ENCODE measurements at places on chromosomes 5 and 9. TPM values are rescaled to one million over a fixed set of nuclear protein-coding genes. Genes with fewer than 3 reads are reported as not detected.

DNA sequence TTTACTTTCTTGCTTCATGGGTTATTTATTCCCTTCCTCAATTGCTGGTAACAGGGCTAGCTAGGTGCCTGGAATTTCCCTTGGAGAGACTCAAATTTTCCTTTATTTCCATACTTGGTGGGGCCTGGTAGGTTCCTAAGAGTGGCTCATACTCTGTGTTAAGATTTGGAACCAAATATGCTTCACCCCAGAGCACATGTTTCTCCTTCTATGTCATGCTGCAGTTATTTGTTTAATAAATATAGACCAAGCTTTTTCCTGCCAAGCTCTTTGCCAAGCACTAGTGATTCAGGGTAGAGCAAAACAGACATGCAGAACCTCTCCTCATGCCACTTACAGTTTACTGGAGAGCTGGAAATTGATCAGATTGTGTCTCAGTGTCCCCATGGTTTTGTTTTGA is 290.3 kb upstream of the SGCD start:
- H3K4me1 ChIP-seq, result no peaks in the 10 kb centered on the region
- H3K36me3 ChIP-seq, result no peaks in the 10 kb centered on the region
- H3K27ac ChIP-seq, result no peak overlapping the region

GRCh38 chr5:6175172-6175854 is 203.0 kb downstream of the MED10 start:
- H3K27me3 ChIP-seq, result no peaks in the 10 kb centered on the region
- H3K36me3 ChIP-seq, result no peaks in the 10 kb centered on the region
- H3K27ac ChIP-seq, result no peak overlapping the region
- no peak for DNase-seq
- H3K4me1 ChIP-seq, result no peaks in the 10 kb centered on the region
- H3K4me3 ChIP-seq, result no peak overlapping the region

GRCh38 chr9:120433701-120434100 is 146.3 kb downstream of the CDK5RAP2 start:
- DNase-seq, result no peak
- no peaks in the 10 kb centered on the region for H3K27me3 ChIP-seq
- no peak overlapping the region for H3K4me3 ChIP-seq
- peaks cover 11% of the 10 kb centered on the region for H3K36me3 ChIP-seq
- H3K27ac ChIP-seq, result no peak overlapping the region
- peaks cover 39% of the 10 kb centered on the region for H3K4me1 ChIP-seq

CARTPT gene
- not detected for total RNA-seq

GRCh38 chr5:108196276-108196675 is 185.6 kb downstream of the FBXL17 start:
- H3K36me3 ChIP-seq, result no peaks in the 10 kb centered on the region
- H3K27ac ChIP-seq, result no peak overlapping the region
- H3K4me1 ChIP-seq, result no peaks in the 10 kb centered on the region
- no peak overlapping the region for H3K4me3 ChIP-seq
- H3K27me3 ChIP-seq, result no peaks in the 10 kb centered on the region

- H3K4me3 ChIP-seq, result peak within 1 kb of the TSS; percentile 52
- DNase-seq, result no peak
- H3K27me3 ChIP-seq, result peaks cover 22% of the 10 kb centered on the region
- H3K27ac ChIP-seq, result no peak within 1 kb of the TSS
These were observed at the start of gene ADAMTS12 for GRCh38 chr5:33891788-33892619. Gene ADAMTS12, minus strand, starts transcription at chr5:33891990. Its CDS starts 134 bp downstream, at chr5:33891856.

DNA sequence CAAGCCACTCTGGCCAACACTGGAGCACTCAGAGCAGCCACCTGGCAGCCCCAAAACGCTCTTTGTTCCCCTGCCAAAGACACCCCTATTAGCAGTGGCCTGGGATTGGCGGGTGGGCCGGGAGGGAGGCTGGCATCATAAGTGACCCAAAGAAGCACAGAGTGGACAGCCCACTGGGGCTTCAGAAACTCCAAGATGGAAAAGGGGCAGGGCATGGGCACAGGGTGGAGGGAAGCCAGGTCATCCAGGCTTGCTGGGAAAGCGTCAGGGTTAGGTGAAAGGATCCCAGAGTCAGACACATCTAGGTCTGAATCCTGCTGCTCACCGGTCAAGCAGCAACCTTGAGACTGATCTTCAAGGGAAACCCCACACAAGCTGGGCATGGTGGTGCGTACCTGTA is 14.8 kb downstream of the EEIG1 start:
- H3K27ac ChIP-seq, result peak overlapping the region; percentile 84
- no peak for DNase-seq
- no peaks in the 10 kb centered on the region for H3K27me3 ChIP-seq
- H3K4me1 ChIP-seq, result peaks cover 85% of the 10 kb centered on the region
- H3K4me3 ChIP-seq, result peak overlapping the region; percentile 27

TNFSF15 gene
- 5.2 TPM for total RNA-seq

DNA sequence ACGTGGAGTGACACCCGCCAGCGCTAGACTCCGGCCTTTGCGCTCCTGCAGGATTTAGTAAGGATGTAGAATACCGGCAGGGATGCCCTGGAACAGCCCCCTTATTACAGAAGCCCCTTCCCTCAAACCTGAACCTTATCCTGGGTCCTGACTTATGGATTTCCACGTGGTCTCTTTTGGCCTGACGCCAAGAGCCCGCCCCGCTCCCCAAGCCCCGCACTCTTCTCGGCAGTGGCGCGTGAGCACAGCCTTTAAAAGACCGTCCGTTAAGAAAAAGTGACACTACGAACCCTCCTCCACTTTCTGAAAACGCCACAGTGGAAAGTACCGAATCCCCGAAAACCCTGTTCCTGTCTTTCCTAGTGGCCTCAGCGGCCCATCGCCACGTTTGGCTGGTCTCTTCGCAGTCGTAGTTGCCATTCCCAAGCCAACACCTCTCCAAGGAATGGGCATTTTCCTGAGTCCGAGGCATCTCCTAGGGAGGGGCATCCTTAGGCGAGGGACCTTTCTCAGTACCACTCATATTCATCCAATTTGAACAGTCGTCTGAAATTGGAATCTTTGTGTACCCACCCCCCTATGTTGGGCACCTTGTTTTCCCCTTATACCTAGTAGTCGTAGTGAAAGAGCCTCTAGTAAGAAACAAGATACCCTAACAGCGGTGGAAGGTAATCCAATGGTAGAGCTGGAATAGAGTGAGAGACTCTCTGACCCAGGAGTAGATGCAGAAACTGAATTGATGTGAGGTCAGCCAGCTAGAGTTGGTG is 732 bp upstream of the MCIDAS start:
- no peaks in the 10 kb centered on the region for H3K36me3 ChIP-seq
- peaks cover 41% of the 10 kb centered on the region for H3K4me1 ChIP-seq
- no peak for DNase-seq

DNA sequence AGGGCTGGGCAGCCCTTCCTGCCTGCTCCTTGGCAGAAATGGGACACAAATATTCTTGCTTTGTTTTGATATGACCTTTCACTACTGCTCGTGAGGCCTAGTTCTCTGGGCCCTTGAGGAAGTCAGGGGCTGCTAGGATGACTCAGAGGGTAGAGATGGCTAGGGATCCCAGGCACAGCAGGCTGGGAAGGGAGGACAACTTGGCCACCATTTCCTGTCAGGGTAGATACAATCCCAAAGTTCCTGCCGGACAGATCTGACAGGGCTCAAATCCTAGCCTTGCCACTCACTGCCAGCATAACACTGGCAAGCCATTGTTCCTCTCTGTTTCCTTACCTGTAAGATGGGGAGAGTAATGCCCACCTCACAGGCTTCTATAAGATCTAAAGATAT is 31.7 kb upstream of the MEIKIN start:
- H3K27me3 ChIP-seq, result no peaks in the 10 kb centered on the region
- H3K4me1 ChIP-seq, result no peaks in the 10 kb centered on the region
- no peak for DNase-seq
- no peak overlapping the region for H3K4me3 ChIP-seq
- no peaks in the 10 kb centered on the region for H3K36me3 ChIP-seq

ANGPTL2 gene
- 11.4 TPM for total RNA-seq

DNA sequence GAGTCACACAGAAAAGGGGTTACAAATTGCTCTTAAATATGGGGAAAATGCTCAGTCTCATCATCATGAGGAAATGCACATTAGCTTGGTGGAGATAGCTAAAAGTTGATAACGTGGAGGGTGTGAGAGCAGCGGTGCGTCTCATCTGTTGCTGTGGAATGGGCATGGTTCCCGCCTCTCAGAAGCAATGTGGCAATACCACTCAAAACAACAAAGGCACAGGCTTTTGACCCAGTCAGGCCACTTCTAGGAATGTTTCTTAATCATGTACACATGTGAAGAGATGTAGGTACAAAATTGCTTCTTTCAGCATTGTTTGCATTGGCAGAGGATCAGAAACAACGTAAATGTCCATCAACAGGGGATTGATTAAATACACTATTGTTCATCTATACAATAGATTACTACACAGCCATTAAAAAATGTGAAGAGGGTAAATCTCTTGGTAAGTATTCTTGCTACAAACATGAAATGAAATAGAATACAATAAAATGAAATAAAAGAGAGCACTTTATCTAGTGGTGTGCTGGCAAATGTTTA is 212.6 kb upstream of the MSX2 start:
- H3K27ac ChIP-seq, result no peak overlapping the region
- no peak for DNase-seq
- no peaks in the 10 kb centered on the region for H3K36me3 ChIP-seq
- no peaks in the 10 kb centered on the region for H3K4me1 ChIP-seq

TEX10 gene
- 10.5 TPM for total RNA-seq

GRCh38 chr5:142492781-142493281 is 168.0 kb upstream of the SPRY4 start:
- peaks cover 15% of the 10 kb centered on the region for H3K4me1 ChIP-seq
- no peak overlapping the region for H3K27ac ChIP-seq
- H3K27me3 ChIP-seq, result no peaks in the 10 kb centered on the region
- H3K36me3 ChIP-seq, result no peaks in the 10 kb centered on the region
- no peak for DNase-seq

PCDHA8 gene
- total RNA-seq, result 0.38 TPM

DNA sequence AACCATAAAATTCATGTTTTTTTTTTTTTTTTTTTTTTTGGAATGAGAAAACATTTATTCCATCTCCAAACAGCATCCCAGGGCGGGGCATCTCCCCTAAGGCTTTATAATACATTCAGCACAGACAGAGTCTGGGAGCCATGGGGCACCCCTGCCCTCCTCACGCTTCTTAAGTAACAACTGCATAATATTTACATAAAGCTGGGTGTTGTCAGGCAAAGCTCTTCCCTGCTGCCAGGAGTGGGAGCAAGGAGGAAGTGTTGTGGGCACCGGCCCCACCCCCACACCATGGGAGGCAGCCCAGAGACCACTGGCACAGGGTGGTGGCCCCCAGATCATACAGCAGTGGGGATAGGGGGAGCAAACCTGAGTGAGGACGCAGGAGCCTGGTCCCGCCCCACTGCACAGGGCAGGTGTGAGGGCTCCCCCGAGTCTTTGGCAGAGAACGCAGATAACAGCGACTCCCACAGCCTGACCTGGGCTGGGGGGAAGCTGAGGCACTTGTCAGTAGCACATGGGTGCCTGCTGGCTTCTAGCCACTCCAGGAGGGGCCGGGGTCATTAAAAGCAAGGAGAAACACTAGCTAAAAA is 86.1 kb upstream of the CEP78 start:
- no peaks in the 10 kb centered on the region for H3K27me3 ChIP-seq
- H3K4me1 ChIP-seq, result no peaks in the 10 kb centered on the region
- no peaks in the 10 kb centered on the region for H3K36me3 ChIP-seq
- no peak overlapping the region for H3K4me3 ChIP-seq
- DNase-seq, result no peak

CCIN gene
- total RNA-seq, result 0.18 TPM

All from lower lobe of right lung (tissue), 2 donors.